ENCODE measurements at places on chromosomes 16 and 17.

GRCh38 chr16:72552654-72553053 is 380.7 kb upstream of the PMFBP1 start:
- DNase-seq = no peak

GRCh38 chr17:57999496-58000017 is 7.5 kb downstream of the SRSF1 start:
- DNase-seq = no peak

DNA sequence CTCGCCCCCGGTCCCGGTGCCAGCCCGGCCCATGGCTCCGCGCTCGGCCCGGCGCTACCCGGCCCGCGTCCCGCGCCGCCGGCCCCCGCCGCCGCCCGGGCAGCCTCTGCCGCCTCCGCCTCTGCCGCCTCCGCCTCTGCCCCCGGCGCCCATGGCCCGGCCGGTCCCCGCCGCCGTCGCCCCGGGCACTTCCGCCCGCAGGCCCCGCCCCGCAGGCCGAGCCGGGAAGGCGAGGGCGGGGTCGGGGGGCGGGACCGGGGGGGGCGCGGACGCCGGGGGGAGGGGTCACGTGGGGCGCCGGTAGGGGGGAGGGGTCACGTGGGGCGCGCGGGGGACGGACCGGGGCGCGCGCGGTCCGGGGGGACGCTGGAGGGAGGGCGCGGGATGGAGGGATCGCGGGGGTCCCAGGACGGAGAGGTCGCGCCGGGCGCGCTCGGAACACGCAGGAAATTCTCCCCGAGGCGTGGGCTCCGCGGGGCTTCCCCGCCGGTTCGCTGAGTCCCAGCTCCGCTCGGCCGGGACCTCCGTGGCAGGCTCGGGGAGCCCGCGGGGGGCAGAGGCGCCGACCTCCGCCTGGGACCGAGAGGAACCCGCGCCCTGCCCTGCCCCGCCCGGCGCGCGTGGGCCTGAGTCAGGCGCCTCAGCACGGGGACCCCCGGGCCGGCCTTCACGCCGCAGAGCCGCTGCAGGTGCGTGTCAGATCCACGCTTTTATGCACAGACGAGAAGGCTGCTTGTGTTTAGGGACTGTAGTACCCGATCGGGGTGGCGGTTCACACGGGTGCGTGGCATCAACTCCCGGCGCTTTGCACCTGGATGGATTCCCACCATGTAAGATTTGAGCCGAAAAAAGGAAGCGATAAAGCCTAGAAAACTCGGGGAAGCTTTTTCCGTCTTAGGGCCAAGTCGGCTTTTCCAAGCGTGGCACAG is at the start of gene PGAP6:
Gene PGAP6, minus strand, starts transcription at position 190 of the 929 bp plus-strand sequence. Its CDS starts 157 bp downstream, at position 33.
- peak; percentile 81 for DNase-seq

DNA sequence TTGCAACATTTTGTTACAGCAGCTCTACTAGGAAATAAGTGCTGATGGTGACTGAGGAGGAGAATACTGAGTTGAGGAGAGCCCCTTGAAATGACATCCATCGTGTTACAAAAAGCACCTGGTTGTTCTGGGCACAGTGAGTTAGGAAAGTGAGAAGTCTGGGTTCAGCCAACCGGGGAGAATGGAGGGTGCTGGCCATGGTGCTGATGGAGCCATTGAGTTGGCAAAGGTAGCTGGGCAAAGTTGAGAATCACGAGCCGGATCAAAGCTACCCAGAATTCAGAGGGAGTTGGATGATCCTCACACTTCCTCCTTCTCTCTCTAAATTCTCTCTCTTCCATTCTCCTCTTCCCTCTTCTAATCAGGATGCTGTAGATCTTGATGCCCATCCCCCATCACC is 35.0 kb upstream of the ASIC2 start:
- no peak for DNase-seq

DNA sequence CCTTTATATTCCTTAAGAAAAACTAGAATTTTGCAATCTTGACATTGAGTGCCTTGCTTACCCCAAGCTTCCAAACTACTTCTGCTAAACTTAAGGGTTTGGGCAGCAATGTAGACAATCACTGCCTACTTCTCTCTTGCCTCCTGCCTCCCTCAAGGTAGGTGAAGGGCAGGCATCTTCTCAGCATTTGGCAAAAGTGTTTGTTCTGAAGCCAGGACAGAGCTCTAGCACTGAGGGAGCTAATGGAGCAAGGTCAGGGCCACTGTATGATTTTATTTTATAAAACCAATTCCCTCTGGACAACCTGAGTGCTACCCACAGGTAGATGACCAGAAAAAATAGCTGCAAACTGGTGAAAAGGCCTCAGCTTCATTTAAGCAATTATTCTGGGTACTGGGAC is 111.8 kb downstream of the IRX3 start:
- DNase-seq = no peak

GRCh38 chr17:79115487-79115886 is 40.9 kb downstream of the ENGASE start:
- no peak for DNase-seq

DNA sequence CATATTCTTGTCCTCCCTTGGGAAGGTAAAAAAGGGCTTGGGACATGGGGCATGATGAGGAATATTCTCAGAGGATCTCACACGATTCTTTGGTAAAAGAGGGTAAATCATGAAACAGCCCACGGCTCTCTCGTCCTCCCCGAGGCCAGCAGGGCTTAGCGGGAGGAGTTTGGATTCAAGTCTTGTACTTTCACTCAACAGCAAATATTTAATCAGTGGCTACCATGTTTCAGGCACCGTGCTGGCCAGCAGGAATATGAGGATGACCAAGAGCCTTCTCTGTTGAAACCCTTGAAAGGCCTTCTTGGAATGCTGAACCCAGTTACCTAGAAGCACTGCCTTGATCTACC is 8.8 kb downstream of the MAP3K14 start:
- no peak for DNase-seq

GRCh38 chr17:21164216-21164615 is 37.5 kb downstream of the DHRS7B start:
- no peak for DNase-seq

DNA sequence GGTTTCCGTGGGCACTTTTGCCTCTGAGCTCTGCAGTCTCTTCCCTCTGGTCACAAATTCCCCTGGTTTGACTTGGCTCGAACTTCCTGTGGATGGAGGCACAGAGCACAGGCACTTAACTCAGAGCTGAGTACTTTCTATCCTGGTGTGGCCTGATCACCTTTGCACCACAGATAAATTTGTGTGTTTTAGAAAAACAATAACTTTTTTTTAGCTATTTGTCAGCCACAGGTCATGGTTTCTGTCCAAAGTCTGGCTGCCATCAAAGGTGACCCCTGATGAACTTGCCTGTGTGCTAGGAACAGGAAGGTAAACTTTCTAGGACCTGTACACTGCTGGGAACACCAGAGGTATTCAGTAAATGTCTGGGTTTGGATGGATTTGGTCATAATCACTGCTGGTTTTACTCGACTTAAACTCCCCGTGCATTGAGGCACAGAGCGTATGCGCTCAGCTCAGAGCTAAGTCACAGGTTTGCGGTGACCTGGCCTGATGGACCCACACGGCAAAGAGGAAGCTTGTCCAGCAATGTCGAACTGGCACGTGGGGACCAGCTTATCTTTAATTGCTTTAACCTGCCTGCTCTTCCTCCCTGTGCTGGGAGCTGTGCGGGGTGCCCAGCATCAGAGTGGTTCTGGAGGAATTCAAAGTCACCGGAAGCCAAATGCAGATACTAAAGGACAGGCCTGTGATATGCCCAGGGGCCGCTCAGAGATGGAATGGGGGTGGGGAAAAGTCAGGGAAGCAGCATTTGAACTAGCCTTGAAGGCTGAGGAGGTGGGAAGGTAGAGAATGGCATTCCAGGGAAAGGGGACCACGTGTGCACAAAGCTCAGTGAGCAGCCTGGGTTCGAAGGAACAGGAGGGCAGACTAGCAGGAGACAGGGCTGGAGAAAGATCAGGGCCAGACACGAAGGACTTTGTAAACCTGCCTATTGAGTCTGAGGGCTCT is 12.9 kb downstream of the SLC13A5 start:
- peak; percentile 43 for DNase-seq

DNA sequence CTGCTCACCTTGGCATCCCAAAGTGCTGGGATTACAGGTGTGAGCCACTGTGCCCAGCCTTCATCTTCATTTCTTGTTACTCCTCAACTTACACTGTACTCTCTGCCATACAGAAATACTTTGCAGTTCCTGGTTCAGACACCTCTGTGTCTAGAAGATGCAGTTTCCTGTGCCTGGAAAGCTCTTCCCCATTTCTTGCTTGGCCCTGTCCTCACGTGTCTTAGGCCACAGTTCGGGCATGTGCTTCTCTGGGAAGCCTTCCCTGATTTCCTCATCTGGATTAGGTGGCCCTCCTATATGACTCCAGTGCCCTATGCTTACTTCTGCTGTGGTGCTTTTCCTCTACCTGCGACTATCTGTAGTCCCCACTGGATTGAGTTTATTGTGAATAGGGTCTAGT is 26.5 kb upstream of the CDR2 start:
- no peak for DNase-seq

GRCh38 chr16:21264571-21265036 is 13.5 kb downstream of the CRYM start:
- no peak for DNase-seq

- peak; percentile 63 for DNase-seq
These were observed 27.1 kb upstream of the JPH3 start for GRCh38 chr16:87575027-87575804.

DNA sequence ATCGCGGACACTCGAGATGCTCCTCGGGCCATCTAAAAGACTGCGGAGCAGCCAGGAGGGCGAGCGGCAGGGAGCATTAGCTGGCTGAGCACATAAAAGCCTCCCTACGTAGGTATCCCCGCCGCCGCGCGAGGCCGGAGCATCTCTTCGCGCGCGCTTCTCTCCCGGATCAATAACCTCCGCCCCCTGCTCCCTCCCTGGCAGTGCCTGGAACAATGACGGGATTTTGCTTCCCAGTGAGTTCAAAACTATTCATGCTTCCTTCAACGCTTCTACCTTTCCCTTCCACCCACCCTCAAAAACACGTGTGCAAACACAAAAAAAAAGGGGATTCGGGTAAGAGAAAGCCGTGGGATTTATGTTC is 984 bp downstream of the CENPV start:
- DNase-seq = peak; percentile 66

DNA sequence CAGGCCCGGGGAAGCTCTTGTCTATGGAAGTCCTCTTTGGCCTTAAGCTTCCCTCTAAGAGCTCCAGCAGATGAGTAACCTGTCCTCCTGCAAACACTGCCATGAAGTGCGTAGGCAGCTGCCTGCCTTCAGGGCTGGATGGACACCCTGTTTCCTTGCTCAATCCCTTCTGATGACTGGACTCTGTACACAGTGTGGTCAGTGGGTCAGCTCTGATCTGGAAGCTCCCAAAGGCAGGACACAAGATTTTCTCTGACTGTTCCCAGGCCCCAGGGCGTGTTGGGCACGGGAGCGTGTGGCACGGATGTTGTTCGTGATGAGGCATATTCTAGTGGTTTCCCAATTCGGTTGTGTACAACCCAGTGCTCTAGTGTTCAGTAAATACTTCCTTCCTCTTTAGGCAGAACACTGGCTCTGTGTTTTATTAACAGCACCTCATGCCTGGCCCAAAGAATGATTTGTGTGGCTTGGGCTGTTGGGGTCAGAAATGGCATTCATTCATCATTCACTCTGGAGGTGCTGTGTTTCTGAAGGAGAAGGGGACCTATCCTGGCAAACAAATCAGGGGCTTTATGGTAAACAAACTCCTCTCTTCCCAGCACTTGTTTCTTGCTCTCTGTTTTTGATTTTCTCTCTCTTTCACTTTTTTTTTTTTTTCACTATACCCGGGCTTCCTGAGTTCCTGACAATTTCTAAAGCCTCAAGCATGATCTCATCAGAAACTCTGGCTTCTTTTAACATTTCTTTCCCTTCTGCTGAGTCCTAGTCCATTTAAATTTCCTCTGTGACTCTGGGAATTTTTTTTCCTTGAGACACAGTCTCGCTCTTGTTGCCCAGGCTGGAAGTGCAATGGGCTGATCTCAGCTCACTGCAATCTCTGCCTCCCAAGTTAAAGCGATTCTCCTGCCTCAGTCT is 12.0 kb upstream of the RNF157 start:
- no peak for DNase-seq

GRCh38 chr16:29774730-29775129 is 3.3 kb upstream of the ZG16 start:
- DNase-seq = no peak

DNA sequence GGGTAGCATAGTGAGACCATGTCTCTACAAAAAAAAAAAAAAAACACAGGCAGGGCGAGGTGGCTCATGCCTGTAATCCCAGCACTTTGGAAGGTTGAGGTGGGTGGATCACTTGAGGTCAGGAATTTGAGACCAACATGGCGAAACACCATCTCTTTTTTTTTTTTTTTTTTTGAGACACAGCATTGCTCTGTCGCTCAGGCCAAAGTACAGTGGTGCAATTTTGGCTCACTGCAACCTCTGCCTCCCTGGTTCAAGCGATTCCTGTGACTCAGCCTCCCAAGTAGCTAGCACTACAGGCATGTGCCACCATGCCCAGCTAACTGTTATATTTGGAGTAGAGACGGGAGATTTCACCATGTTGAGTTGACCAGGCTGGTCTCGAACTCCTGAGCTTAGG is 5.1 kb downstream of the RAMP2 start:
- DNase-seq = no peak

DNA sequence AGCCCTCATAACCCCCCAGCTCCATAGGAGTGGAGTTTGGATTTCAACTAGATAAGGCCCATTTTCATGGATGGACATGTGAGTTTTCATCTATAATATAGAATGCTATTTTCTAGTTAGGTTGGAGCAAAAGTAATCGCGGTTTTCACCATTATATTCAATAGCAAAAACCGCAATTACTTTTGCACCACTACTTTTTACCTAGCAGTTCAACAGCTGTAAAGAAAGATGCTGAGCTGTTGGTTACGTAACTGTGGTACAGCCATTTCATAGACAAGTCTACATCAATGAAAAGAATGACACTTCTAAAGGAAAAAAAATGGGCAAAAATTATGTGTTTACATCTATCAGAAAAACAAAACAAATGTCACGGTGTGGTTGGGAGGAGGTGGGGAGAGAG is 507.7 kb downstream of the MAF start:
- DNase-seq = no peak

DNA sequence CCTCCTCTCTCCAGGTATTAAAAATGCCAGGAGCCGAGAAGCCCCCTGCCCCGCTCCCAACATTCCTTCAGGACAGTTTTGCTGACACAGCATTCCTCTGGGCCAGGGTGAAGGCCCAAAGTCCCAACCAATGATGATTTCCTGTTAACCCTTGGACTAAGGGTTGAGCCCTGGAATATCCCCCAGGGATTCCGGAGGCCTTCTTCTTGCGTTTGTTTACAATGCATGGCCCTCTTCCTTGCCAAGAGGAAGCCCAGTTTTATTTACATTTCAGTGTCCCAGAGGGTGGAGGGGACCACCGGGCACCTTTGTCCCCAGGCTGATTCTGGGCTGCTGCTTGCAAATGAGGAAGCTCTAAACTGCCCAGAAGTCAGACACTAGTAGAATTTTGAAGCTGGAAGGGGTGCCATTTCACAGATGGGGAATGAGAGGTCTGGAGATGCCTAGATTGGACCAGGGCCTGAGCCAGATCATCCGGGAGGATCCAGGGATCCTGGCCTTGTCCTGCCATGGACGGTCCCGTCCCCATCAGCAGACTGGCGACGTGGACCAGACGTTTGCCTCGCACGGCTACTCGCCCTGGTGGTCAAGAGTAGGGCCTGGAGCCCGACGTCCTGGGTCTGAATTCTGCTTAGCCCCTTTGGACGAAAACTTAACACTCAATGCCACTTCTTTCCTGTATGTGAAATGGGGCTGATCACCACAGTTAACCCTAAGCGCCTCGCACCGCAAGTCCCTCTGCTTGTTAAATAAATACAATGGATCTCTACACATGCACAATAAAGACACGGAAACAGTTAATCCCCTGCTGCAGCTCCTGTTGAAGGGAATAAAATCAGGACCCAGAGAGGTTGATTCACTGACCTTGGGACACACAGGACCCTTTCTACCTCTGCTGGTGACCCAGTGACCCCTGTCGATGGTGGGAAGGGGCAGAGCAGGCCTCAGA is 55.6 kb upstream of the CIBAR2 start:
- DNase-seq = peak; percentile 88

All from HuH-7.5 (cell line).